ENCODE measurements at places on chromosomes 1 and 21.

- DNase-seq = no peak
Measured at GRCh38 chr21:15531986-15532385, 197.8 kb upstream of the USP25 start.

GRCh38 chr1:185227161-185227560, 70.2 kb downstream of the SWT1 start:
- no peak for DNase-seq

DNA sequence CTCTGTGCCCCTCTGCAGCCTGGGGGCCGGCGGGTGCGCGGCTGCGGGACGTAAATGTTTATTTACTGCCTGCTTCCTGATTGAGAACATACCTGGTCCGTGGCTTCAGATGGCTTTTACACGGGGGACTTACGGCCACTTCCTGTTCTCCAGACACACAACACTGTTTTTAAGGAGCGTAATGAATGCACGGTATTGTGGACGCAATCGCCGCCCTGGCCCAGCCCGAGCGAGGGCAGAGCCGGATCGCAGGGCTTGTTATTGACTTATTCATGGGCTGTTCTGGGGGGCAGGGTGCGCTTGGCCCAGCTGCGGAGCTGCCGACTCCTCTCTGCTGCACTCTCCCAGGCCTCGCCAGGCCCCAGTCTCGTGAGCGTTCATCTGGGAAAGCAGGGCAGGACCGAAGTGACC, 52.8 kb upstream of the ACTRT2 start:
- DNase-seq = no peak

DNA sequence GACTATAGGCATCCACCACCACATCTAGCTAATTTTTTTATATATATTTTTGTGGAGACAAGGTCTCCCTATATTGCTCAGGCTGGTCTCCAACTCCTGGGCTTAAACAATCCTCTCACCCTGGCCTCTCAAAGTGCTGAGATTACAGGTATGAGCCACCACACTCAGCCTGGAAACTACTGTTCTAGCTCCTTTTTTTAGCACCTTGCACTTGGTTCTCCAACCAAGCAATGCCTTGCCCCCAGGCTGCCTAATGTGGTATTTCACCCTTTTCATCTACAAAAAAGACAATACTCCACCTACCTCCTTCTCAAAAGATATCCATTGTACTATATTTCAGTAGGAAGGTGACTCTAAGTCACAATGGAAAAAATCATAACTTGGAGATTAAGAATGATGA, 6.7 kb downstream of the ARNT start:
- DNase-seq = no peak

- no peak for DNase-seq
Measured at GRCh38 chr1:18951818-18952391, 4.6 kb downstream of the IFFO2 start.

DNA sequence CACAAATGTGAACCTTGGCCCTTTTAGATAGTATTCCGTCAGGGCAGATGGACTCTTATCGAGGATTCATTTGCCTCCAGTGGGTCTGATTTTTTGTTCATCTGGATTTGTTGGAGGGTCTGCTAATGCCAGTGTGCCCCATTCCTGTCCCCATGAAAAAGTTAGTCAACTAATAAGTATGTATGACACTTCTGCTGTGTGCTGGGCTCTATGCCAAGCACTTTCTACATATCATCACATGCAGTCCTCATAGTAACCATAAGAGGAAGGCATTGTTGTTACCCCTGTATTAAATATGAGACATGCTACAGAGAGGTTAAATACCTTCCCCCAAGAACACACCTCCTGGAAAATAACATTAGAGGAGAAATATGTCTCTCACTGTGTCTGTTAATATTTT, 46.6 kb upstream of the MAB21L3 start:
- DNase-seq = no peak

DNA sequence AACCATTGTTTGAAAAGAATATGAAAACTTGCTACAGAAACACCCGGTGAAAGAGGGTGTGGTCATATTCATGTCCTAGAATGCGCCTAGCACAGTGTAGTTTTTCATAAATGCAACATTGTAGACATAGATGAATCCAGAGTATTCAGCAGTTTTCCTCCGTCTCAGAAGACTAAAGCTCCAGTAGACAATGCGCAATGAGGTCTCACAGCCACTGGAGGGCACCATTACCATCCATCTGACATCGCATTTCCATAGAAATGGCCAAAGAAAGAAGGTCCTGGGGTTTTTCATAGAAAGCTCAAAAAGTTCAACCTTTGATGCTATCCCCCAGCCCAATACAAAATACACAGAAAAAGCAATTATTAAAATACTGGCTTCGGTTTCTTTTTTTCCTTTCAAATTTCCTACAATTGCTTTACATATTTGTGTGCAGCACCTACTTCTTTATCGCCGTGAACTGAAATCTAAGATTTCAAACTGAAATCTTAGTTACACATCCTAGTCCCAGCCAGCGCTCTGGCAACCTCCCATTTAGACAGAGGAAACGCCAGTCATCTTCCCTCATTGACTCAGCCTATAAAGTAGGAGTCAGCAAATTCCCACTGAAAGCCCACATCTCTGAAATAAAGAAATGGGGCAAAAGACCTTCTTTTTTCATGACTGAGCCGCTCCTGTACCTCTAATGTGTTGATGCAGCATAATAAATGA, 3.9 kb upstream of the CD58 start:
- DNase-seq = no peak

GRCh38 chr1:205144751-205145150, 23.0 kb upstream of the RBBP5 start:
- DNase-seq = no peak

- DNase-seq = no peak
Measured at GRCh38 chr1:84170171-84170570, 26.1 kb downstream of the PRKACB start.

DNA sequence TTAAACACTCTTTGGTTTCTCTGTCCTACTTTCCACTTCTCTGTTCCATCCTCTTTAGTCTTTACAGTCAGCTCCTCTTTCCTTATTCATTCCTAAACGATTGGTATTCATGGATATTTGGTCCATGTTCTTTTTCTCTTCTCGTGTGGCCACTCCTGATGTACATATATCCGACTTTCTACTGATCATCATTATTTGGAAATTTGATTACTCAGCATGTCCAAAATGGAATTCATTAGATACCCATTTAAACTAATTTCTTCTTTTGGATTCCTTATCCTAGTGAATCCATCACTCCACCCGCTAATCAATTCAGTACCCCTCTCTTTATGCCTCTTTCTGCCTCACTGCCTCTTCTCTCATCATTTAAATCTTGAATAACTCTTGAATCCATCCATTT, 43.8 kb upstream of the TNFSF18 start:
- no peak for DNase-seq

- DNase-seq = no peak
Measured at GRCh38 chr1:204742676-204743251, 57.2 kb upstream of the LRRN2 start.

GRCh38 chr1:159084867-159085266, 8.3 kb upstream of the AIM2 start:
- no peak for DNase-seq

GRCh38 chr1:246460406-246460805, 46.7 kb downstream of the SMYD3 start:
- no peak for DNase-seq

DNA sequence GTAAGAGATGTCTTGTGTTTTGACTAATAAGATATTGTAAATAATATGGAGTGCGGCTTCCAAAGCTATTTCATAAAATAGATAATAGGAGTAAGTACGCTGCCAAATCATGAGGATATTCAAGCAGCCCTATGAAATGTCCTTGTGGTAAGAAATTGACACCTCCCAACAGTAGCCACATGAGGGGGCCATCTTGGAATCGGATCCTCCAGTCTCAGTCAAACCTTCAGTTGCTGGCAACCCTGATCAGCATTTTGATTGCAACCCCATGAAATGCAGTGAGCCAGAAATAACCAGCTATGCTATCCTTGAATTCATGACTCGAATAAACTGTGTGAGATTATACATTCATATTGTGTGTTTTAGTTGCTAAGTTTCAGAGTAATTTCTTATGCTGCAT, 212.4 kb downstream of the PLA2G4A start:
- DNase-seq = no peak

- DNase-seq = no peak
Measured at GRCh38 chr1:145701306-145701862, 5.8 kb downstream of the PDZK1 start.

- DNase-seq = no peak
Measured at GRCh38 chr1:98051065-98051675, 130.3 kb upstream of the DPYD start.

GRCh38 chr1:216193839-216194443, 229.3 kb downstream of the USH2A start:
- DNase-seq = no peak

DNA sequence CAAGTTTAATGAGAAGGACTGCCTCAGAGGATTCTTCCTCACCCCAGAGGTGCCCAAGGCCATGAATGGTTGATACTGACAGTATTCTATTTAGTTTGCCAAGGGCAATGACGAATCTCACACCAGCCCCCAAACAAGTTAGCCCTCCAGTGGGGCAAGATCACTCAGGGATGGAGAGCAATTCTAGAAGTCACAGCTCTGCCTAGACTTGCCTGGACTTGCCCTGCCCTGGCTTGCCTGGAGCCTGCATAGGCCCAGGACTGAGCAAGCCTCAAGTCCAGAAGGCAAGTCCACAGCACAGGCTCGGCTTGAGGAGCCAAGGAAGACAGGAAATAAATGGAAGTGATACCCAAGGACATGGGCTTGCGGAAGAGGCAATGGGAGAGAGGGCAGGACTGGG, 39.5 kb upstream of the RGS16 start:
- DNase-seq = no peak

DNA sequence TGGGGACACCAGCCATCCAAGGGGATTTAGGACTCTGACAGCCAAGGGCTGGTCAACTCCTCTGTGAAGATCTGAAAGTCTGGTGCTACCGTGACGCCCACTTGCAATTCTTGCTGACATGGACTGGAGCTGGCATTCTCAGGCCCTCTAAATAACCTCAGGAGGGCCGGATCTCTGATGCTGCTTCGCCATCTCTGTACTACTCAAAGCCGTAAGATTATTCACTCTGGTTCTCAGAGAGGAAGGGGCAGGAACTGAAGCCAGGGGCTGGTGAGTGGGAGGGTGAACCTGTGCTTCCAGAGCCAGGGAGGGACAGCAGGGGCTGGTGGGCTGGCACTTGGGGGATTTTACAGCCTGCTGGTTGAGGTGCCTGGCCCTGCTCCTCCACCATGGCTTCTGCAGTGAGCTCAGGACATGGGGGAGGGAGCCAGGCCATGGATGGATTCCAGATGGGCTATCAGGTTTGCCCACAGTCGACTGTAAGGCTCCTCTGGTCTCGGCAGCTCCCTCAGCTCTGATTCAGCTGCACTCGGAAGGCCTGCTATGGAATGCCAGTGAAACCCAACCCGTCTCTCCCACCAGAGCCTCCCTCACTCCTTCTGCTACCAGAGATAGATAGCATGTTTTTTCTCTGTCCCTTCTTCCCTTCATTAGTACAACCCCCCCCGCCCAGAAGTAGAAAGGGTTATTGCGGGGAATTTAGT, 84.5 kb downstream of the PLXNA2 start:
- no peak for DNase-seq

DNA sequence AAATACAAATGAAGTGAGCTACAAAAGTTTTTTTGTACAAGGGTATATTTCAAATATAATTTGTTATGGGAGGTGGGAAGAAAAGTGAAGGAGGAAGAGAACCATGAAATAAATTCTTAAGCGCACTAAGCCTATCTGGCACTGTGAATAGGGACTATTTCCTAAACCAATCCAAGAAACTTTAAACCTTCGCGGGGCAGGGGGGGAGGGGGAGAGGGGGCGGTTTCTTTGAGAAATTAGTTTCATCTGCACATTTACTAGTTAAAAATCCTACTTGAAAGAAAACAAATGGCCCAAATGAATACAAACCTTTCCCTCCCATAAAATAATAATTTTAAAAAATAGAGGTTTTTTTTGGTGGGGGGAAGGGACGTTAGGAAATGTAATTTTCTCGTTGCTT, 364 bp downstream of the GOLPH3L start:
- no peak for DNase-seq

DNA sequence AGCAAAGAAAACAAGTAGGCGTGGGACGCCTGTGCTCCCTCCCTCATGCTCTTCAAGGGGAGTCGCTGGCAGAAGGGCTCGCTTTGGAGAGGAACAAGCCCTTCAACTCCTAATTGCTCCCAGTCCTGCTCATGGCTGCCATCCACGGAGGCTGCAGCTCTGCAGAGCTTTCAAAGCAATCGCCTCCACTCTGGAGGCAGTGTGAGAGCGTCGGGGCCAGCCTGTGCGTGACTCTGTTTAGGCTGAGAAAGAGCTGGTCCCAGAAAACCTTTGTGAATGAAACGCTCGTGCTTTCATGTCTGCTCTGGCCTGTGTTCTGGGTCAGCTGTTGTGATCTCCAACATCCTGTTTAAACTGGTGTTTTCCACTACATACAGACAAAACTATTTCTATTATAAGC, 23.9 kb upstream of the RUNX1 start:
- DNase-seq = no peak

DNA sequence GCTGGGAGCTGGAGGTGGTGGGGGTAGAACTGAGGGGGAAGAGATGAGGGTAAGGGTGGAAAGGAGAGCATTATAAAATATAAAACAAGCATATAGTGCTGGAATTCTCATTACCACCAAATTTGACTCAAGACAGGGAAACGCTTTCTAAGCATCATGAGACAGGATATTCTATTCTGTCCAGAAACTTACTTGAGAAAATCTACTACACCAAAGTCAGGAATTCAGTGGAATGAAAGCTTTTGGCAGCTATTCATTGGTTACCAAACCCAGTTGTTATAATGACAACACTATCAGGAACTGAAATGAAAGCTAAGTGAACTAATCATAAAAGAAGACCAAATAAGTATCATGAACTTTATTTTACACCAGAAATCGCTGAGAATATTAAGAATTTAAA, 14.5 kb downstream of the AIDA start:
- DNase-seq = no peak

- DNase-seq = no peak
Measured at GRCh38 chr21:43290421-43291346, 121.9 kb downstream of the CRYAA start.

DNA sequence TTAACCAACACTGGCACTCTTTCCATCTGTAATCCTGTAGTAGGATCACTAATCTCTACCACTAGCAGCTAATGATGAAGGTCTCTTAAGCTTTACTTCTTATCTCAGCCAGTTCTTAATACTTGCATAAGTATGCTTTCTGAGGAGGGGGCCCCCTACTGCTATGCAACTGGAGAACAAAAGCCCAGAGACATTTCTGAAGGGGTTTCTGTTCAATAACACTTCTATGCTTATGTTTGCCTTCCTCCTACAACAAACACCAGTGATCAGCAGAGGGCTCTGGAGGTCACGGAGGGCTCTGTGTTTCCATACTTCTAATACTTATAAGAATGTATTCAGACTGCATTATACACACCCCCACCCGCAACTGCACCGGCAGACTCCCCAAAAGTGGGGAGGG, 215.8 kb downstream of the BARHL2 start:
- DNase-seq = no peak

Measured in cerebellar nuclear complex (tissue), 1 donor.